NB4 (cell line): ENCODE measurements at places on chromosomes 16 and 17.

GRCh38 chr17:30344283-30345088, 10.6 kb upstream of the TMIGD1 start:
- DNase-seq = peak; percentile 96

GRCh38 chr16:6967796-6968320, 364.8 kb upstream of the RBFOX1 start:
- no peak for DNase-seq

DNA sequence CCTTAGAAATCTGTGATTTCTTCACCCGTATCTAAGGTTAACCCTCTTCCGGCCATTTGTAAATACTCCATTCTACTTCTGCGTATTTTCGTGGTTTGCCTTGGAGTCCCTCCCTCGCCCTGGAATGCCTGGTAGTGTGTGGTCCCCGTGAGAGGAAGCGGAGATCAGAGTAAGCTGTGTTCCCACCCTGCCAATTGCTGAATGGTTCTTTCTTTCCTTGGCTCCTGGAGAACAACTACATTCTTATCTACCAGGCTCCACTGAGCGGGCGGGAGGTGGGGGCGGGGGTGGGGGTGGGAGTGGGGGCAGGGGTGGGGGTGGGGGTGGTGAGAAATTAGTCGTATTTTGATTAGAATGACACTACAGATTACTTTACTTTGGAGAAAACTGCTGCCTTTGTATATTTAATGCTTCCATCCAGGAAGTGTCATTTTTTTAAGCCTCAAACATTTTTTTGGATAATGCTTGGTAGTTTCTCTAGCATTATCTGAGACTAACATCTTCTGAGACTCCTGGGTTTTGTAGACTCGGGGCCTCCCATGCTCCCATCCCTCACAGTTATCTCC, 20.9 kb upstream of the FASN start:
- no peak for DNase-seq

DNA sequence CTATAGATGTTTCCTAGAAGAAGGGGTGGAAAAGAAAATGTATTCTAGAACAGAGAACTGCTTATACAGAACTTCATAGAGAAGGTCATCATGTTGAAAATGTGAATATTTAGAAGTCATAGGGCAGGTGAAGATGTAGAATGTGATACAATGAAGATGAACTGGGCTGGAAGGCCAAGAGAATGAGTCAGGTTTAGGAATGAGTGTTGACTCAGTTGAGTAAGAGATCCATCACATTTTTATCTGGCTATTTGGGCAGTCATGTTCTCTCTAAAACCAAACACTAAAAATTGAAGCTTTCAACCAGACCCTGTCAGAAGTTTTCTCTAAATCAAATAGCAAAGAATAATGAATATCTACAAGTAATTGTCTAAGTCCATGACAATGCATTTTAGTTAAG, 660.5 kb downstream of the KCNJ2 start:
- DNase-seq = no peak

DNA sequence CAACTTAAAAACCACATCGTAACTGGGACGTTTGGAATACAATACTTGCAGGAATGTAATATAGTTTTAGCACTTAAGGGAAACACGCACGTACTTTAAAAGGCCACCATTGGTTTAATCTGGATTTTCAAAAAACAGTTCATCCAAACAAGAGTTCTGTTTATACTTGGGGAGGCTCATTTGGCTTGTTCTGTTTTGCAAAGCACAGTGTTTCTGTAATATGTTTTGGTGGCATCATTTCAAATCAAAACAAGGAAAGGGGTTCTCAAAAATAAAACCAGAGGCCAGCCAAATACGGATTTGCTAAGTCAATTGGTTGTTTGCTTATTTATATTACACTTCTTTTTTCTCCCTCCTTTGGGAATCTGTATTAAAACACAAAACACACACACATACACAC, 656.1 kb upstream of the SOX9 start:
- DNase-seq = no peak

DNA sequence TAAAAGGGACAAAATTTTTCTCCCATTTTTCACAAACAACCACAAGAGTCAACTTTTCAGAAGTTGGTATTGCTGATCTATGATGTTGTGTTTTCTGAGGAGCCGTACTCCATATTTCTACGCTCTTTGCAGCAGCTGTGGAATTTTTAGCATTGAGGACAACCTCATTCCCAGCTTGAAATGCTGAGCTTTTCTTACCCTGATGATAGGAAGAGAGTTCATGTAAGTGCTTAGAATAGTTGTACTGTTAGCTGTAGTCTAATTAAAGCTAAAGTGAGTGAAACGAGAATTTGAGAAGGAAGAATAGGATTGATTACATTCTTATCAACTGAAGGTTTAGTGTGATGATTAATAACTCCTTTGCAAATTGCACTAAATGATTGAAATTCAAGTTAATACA, 72.3 kb downstream of the NF1 start:
- no peak for DNase-seq

DNA sequence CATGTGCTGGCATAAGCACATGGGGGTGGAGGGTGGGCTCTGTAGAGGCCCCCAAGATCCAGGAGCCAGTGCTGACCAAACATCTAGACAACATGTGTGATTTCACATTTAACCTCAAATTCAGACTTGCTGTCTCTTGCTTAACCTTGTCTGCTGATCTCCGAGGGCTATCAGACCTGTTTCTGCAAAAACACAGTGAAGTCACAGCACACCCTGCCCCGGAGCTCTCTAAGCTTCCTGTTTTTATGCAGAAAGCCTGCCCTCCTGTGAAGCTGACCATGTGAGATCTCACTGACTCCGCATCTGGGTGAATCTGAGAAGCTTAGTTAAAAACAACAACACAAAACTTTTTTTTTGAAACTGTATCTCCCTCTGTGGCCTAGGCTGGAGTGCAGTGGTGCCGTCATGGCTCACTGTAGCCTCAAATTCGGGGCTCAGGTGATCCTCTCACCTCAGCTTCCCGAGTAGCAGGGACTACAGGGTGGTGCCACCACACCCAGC, 6.6 kb upstream of the DPEP2 start:
- DNase-seq = peak; percentile 94

GRCh38 chr17:79098282-79098867, 23.8 kb downstream of the ENGASE start:
- no peak for DNase-seq

DNA sequence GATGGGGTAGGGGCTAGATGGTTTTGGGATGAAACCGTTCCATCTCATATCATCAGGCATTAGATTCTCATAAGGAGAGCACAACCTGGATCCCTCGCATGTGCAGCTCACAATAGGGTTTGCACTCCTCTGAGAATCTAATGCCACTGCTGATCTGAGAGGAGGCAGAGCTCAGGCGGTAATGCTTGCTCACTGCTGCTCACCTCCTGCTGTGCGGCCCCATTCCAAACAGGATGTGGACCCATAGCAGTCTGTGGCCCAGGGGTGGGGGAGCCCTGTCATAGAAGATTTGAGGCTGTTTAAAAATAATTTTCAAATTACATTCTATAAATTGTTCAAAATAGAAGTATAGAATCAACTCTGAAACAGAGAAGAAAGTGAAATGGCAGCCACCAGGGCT, 50.8 kb downstream of the PHKB start:
- DNase-seq = peak; percentile 19

- DNase-seq = peak; percentile 74
Observed at GRCh38 chr16:56866955-56867830, 2.2 kb downstream of the SLC12A3 start.

DNA sequence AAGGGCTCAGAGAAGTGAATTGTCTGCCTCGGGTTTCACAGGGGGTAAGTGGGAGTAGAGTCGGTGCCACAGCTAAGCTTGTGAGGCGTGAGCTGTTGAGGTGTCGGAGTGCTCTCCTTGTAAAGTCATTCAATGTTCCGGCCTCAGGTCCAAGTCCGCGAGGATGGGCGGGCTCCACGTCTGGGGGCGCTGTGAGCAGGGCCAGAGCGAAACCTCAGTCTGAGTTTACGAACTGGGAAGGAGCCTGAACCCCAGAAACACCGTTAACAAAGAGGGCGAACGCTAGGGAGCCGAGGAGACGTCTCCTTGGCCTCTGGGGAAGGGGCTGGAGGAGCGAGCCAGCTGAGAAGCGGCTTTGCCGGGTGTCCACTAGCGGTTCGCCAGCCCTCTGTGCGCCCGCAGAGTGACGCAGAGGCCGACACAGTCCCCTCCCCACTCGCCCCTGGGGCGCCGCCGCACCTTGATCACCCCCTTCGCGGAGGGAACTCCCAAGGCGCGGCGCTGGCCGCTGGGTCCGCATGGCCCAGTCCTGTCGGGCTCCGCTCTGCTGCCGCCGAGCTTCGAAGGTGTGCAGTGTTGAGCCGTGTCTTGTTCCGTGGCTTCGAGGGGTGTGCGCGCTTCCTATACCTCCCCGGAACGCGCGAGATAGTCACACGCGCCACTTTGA, 4.9 kb downstream of the IRX3 start:
- DNase-seq = peak; percentile 33

GRCh38 chr17:27109346-27109745, 184.6 kb upstream of the WSB1 start:
- DNase-seq = no peak

DNA sequence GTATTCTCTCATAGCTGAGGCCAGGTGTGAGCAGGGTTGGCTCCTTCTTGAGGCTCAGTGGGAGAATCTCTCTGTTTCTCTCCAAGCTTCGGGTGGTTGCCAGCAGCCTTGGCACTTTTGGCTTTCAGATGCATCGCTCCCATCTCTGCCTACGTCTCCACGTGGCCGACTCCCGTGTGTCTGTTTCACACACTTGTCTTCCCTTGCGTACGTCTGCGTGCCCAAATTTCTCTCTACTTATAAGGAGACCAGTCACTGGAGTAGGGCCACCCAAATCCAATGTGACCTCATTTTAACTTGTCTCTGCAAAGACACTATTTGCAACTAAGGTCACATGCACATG, 14.7 kb downstream of the OSBPL7 start:
- DNase-seq = no peak

- DNase-seq = no peak
Observed at GRCh38 chr16:27489421-27489820, 60.3 kb downstream of the GTF3C1 start.

- DNase-seq = no peak
Observed at GRCh38 chr17:32222621-32223020, 43.0 kb upstream of the RHBDL3 start.

- DNase-seq = no peak
Observed at GRCh38 chr16:556474-557173, 3.6 kb upstream of the PRR35 start.

GRCh38 chr17:37300683-37301082, 75.1 kb upstream of the C17orf78 start:
- DNase-seq = no peak

DNA sequence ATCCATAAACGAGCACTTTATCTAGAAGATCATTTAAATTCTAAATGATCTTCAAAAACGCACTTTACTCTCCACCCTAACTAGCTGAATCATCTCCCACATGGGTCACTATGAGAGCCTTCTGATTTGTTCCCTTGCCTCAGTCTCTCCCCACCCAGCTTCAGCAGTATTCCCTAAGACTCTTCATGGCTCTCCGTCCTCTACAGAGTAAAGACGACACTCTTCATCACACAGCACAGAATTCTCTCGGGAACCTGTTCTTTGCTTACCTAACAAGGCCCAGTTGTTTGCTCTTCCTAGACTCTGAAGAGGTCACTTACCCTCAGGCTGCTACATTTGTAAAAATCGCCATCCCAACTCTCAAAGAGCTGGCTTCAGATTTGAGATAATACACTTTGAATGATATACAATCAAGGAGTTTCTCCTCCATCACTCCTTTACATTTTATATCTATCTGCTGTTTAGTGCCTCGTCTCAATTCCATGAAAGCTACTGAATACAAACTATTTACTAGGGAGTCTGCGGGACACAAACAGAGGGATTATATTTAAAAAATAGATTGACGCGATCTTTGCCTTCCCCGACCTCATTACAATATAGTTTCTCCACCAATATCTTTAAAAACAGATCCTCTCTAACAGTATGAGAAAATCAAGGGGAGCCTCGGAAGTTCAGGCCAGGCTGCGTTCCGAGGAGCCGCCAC, 511 bp upstream of the LIG3 start:
- peak; percentile 62 for DNase-seq

DNA sequence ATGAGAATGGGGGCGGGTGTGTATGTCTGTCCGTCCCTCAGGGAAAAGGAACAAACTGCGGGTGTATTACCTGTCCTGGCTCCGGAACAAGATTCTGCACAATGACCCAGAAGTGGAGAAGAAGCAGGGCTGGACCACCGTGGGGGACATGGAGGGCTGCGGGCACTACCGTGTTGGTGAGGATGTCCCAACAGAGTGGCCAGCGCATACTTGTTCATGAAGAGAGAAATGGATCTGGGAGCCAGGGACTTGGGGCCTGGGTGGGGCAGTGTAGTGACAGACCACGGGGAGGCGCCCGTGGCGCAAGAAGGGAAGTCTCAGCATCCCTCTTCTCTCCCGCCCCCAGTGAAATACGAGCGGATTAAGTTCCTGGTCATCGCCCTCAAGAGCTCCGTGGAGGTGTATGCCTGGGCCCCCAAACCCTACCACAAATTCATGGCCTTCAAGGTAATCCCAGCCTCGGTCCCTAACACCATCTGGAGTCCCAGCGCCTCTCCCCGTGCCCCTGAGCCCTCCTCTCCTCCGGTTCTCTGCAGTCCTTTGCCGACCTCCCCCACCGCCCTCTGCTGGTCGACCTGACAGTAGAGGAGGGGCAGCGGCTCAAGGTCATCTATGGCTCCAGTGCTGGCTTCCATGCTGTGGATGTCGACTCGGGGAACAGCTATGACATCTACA, 3.5 kb upstream of the C17orf107 start:
- no peak for DNase-seq
